ENCODE measurements at places on chromosomes 7 and 10.
A peak's percentile ranks its signal among the peaks of the same experiment; 100 is the strongest.

DNA sequence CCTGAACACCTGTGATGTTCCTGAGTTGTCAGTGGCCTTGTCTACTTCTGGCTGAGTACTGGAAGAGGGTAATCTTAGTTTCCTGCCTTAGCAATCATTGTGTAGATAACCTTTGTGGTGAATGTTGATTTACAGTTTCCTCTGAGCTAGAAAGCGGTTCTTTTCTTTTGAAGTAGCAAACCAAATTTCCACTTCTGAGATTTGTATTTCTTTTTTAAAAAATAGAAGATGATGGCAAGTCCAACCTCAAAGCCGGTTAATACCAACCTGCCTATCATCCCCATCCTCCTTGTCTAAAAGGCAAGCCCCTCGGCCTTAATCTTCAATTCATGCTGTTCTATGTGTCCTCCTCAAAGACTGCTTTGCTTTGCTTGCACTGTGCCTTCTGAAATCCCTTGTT lies 12.5 kb upstream of the PALS2 start:
- DNase-seq = peak; percentile 18

DNA sequence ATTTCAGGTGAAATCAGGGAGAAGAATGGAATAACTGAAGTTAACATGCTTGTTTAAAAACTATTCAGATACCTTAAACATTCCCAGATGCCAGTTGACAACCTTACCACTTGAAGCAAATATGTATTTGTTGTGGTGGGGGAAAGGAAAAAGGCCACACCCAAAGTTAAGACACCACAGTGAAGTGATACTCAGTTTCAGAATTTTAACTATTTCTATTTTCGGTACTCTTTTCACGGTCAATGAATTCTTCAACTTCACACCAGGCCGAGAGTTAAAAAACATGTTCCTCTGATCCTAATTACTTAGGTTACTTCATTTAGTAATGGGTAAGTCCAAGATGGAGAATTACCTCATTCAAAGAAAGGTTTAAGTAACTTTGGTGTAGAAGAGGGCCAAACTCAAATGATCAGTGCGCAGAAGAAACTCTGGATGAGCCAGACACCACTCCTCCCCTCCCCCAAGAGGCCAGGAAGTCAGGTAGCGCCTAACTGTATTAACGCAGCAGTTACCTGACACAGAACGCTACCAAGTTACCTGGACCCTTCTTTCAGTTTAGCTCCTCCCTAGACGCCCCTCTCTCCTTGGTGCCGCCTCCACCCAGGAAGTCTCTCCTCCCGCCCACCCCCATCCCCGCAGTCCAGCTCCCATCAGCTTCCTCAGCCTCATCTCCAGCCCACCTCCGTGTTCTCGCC lies 700 bp downstream of the MTPN start:
- peak; percentile 36 for DNase-seq

GRCh38 chr10:30557884-30558283 lies 71.7 kb downstream of the LYZL2 start:
- DNase-seq = no peak

DNA sequence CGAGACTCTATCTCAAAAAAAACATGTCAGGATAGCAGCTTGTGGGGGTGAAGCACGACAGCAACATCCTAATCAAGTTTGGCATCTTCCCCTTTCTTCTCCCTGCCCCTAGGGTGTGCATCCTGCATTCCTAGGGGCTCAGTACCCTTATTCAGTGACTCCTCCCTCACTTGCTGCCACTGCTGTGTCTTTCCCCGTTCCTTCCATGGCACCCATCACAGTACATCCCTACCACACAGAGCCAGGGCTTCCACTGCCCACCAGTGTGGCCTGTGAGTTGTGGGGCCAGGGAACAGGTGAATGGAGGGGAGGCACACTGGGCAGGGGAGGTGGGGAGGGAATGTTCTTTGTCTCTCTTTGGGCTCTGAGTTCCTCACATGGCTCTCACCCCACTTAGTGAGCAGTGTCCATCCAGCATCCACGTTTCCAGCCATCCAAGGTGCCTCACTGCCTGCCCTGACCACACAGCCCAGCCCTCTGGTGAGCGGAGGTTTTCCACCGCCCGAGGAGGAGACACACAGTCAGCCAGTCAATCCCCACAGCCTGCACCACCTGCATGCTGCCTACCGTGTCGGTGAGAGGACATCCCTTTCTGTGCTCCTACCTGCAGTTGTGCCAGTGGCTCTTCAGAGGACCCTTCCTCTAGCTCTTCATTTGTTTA lies 11.4 kb downstream of the NDST2 start:
- no peak for DNase-seq
